ENCODE measurements at places on chromosomes 13 and 19. TPM values are rescaled to one million over a fixed set of nuclear protein-coding genes. Genes with fewer than 3 reads are reported as not detected.

KIR3DL1 gene
- not detected for total RNA-seq

MUC16 gene
- 0.05 TPM for total RNA-seq

ZNF415 gene
- not detected for total RNA-seq

- H3K27ac ChIP-seq = no peak overlapping the region
- no peaks in the 10 kb centered on the region for H3K36me3 ChIP-seq
- H3K4me3 ChIP-seq = no peak overlapping the region
- peaks cover 11% of the 10 kb centered on the region for H3K4me1 ChIP-seq
Measured at GRCh38 chr13:64538711-64539110, 2691.4 kb downstream of the PCDH9 start.

DNA sequence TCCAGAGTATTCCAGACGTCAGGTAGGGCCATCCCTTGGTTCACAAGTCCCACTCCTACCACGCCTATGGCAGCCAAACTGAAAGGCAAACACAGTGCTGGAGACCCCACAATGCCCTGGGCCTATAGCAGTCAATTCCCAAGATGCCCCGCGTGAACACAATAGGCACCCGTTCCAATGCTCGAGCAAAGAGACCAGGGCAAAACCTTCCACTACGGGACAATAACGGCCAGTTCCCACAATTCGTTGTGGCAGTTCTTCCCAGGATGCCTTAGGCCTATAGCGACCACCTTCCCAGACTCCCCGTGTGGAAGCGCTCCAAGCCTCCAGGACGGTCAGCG, 538 bp downstream of the ZNF428 start:
- DNase-seq = no peak
- H3K4me1 ChIP-seq = peaks cover 7% of the 10 kb centered on the region
- peaks cover 7% of the 10 kb centered on the region for H3K36me3 ChIP-seq

KLK3 gene
- not detected for total RNA-seq

GRCh38 chr13:29925457-29926097, 75.2 kb upstream of the UBL3 start:
- DNase-seq = peak; percentile 96
- peaks cover 62% of the 10 kb centered on the region for H3K4me1 ChIP-seq
- peak overlapping the region; percentile 98 for H3K27ac ChIP-seq
- H3K27me3 ChIP-seq = no peaks in the 10 kb centered on the region
- H3K36me3 ChIP-seq = no peaks in the 10 kb centered on the region
- no peak overlapping the region for H3K4me3 ChIP-seq

- peak; percentile 36 for DNase-seq
- H3K4me3 ChIP-seq = no peak overlapping the region
- no peak overlapping the region for H3K27ac ChIP-seq
- H3K36me3 ChIP-seq = no peaks in the 10 kb centered on the region
- peaks cover 16% of the 10 kb centered on the region for H3K27me3 ChIP-seq
Measured at GRCh38 chr19:35963514-35963913, 27.3 kb downstream of the LRFN3 start.

DNAAF3 gene
- 4.9 TPM for total RNA-seq

SERPINE3 gene
- total RNA-seq = not detected

ZNF426 gene
- total RNA-seq = 13.2 TPM

DNA sequence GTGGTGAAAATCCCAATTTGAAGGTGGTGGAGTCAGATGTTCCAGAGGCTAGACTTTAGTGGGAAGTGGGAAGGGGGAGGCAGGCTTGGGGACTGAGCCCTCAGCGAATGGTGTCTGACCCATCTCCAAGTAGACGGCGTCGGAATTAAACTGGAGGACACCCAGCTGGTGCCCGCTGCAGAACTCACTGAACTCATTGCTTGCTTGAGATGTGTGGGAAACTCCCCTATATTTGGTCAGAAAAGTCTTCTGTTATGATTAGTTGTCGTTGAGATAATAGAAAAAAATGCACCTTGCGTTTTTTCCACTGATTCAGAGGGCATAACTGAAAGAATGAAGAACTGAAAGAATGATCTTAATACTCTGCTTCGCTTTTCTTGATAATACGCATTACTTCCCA, 871 bp upstream of the ZNF583 start:
- H3K27ac ChIP-seq = no peak overlapping the region
- H3K27me3 ChIP-seq = no peaks in the 10 kb centered on the region
- no peak for DNase-seq
- peaks cover 10% of the 10 kb centered on the region for H3K4me1 ChIP-seq

CCNA1 gene
- 36.5 TPM for total RNA-seq

- H3K4me1 ChIP-seq = no peaks in the 10 kb centered on the region
- no peak overlapping the region for H3K4me3 ChIP-seq
- no peaks in the 10 kb centered on the region for H3K27me3 ChIP-seq
- no peaks in the 10 kb centered on the region for H3K36me3 ChIP-seq
- H3K27ac ChIP-seq = no peak overlapping the region
Measured at GRCh38 chr19:31535691-31536460, 186.6 kb upstream of the TSHZ3 start.

C2CD4C gene
- total RNA-seq = 0.49 TPM

DNA sequence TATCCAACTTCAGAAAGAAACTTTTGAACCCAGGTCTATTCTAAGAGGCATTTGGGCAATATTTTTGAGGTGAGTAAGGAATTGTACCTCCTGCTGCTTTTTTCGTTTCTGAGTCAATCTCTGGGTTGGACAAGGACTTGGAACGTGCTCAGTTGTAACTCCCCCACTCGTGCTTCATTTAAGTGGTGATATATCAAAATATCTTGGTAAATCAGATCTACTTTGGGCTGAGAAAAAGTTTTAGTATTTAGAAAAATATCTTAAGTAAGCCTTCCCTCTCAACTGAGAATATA, 728.9 kb downstream of the EFNB2 start:
- H3K4me3 ChIP-seq = no peak overlapping the region
- no peak overlapping the region for H3K27ac ChIP-seq
- no peaks in the 10 kb centered on the region for H3K27me3 ChIP-seq
- peak; percentile 11 for DNase-seq
- H3K4me1 ChIP-seq = peaks cover 6% of the 10 kb centered on the region

DNA sequence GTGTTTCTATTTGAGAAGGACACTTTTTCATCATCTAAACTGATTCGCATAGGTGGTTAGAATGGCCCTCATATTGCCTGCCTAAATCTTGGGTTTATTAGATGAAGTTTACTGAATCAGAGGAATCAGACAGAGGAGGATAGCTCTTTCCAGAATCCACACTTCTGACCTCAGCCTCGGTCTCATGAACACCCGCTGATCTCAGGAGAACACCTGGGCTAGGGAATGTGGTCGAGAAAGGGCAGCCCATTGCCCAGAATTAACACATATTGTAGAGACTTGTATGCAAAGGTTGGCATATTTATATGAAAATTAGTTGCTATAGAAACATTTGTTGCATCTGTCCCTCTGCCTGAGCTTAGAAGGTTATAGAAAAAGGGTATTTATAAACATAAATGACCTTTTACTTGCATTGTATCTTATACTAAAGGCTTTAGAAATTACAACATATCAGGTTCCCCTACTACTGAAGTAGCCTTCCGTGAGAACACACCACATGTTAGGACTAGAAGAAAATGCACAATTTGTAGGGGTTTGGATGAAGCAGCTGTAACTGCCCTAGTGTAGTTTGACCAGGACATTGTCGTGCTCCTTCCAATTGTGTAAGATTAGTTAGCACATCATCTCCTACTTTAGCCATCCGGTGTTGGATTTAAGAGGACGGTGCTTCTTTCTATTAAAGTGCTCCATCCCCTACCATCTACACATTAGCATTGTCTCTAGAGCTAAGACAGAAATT, 103.8 kb downstream of the TNFRSF19 start:
- H3K27ac ChIP-seq = no peak overlapping the region
- H3K4me1 ChIP-seq = peaks cover 11% of the 10 kb centered on the region
- H3K27me3 ChIP-seq = no peaks in the 10 kb centered on the region

ADGRE1 gene
- total RNA-seq = not detected

GRCh38 chr13:54660277-54660676, 1631.7 kb downstream of the OLFM4 start:
- H3K4me1 ChIP-seq = no peaks in the 10 kb centered on the region
- no peaks in the 10 kb centered on the region for H3K36me3 ChIP-seq
- no peak for DNase-seq
- H3K27ac ChIP-seq = no peak overlapping the region

DNA sequence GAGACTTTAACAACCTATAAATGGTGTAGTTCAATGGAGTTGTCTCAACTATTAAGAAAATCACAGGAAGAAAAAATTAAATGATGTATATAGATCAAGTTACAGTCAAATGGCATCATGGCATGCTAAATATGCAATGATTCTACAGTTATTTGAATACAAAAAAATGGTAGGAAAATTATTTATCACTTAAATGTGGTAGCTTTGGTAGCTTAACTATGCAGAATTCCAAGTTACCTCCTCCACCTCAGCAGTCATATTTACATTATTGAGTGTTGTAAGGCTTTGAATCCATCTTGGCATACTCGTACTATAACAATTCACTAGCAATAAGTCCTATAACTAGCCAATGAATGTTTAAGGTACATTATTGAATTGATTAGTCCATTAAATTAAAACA, 36.8 kb downstream of the CAB39L start:
- no peaks in the 10 kb centered on the region for H3K27me3 ChIP-seq
- no peaks in the 10 kb centered on the region for H3K36me3 ChIP-seq
- no peak overlapping the region for H3K4me3 ChIP-seq

DNA sequence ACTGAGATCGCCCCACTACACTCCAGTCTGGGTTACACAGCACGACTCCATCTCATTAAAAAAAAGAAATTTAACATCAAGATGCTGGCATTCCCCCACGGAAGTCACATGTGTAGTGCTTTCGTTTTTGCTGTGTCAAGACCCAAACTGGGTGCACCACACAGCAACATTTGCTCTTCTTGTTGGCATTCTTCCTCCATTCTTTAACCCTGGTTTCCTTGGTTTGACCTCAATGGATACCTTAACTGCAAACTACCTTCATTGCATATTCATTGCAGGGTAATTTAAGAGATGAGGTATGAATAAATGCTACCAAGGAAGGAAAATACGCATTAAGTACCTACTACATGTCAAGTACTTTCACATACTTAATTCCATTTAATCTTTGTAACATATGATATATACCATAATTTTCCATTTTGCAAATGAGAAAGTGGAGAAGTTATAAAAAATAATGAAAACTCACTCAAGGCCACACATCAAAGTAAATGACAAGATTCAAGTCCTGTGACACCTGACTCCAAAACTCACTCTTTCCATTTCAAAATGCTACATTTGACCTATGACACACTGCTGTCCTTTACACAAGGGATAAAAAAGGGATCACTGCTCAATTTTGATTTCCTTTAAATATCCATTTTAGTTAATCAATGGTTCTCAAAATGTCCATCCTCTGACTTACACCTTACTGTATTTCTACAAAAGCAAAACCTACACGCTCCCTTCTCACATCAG, 59.2 kb downstream of the STK24 start:
- no peak overlapping the region for H3K27ac ChIP-seq
- no peak for DNase-seq
- H3K36me3 ChIP-seq = peaks cover 51% of the 10 kb centered on the region
- no peak overlapping the region for H3K4me3 ChIP-seq
- H3K27me3 ChIP-seq = no peaks in the 10 kb centered on the region
- peaks cover 31% of the 10 kb centered on the region for H3K4me1 ChIP-seq

DNA sequence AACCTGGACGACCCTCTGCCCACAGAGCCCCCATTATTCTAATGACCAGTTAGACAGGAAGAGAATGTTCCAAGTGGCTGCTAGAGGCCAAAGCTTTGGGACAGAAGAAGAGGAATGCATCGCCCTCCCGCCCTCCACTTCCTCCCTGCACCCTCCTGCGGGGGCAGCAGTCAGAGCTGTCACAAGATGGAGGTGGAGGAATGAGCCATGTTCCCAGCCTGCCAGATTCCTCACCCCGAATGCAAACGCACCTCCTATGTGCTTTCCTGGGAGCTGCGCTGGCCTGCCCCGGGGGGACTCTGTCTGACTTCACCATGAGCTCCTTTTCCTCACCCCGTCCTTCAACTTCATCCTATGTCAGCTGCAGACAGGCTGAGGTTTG, 1.7 kb downstream of the YJEFN3 start:
- H3K4me1 ChIP-seq = peaks cover 11% of the 10 kb centered on the region
- H3K27me3 ChIP-seq = no peaks in the 10 kb centered on the region
- H3K36me3 ChIP-seq = peaks cover 36% of the 10 kb centered on the region

Data from MCF 10A (cell line).